ENCODE measurements at places on chromosomes 13 and 19.

DNA sequence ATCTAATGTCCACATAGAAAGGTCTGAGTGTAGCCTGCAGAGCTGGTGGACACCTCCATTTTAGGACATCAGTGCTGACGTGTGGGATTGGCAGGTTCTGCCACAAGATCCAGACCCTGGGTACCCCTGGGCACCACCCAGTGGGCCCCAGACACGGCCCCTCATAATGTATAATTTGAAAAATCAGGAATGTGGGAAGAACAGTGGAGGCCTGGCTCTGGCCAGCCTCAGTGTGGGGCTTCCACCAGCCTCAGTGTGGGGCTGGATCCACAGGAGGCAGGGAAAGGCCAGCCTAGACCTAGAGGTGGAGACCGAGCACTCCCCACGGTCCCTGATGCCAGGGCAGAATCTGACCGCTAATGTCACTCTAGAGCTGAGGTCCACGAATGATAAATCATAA lies 150.7 kb upstream of the SOX1 start:
- DNase-seq = no peak

DNA sequence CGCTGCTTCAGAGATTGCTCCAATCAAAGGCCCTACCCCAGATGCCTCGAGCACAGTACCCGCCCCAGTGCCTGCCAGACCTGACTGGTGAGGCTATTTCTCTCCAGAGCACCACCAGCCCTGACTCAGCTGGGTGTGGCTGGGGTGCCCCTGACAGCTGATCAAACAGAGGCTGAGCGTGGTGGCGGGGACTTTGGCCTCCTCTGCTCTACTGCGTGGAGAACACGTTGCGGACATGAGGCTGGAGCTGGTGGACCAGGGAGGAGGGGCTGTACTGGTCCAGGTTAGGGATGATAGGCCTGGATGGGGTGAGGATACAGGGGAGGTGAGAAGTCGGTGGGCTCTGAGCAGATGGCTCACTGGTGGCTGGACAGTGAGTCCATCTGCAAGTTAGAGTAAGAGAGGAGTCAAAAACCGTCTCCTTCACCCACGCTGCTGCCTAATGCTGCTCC lies 3.5 kb upstream of the DOCK6 start:
- DNase-seq = peak; percentile 46

- DNase-seq = no peak
These were observed 1213.1 kb downstream of the OLFM4 start for GRCh38 chr13:54241719-54242118.

DNA sequence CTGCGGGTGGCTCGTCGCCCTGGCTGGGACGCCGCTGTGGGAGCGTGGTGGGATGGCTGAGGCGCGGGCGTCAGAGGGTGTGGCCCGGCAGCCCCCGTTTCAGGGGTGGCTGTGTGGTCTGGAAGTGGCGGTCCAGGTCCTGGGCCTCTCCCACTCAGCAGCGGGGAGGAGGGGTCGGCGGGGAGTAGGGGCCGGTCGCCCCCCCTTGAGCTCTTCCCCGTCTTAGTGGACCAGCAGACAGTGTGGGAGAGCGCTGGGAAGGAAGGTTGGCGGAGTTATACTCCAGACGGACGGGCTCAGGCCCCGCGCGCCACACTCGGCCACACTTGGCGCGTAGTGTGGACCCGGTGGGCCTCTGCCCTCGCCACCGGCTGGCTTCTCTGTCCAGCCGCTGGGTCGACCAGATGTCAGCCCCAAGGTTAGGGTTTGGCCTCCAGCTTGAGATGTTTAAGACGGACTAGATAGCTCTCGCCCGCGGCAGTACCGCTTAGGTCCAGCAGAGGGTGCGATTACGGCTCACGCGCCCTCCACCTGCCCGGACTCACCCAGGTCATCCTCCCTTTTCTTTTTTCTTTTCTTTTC lies 21.7 kb upstream of the ZNF429 start:
- DNase-seq = no peak

DNA sequence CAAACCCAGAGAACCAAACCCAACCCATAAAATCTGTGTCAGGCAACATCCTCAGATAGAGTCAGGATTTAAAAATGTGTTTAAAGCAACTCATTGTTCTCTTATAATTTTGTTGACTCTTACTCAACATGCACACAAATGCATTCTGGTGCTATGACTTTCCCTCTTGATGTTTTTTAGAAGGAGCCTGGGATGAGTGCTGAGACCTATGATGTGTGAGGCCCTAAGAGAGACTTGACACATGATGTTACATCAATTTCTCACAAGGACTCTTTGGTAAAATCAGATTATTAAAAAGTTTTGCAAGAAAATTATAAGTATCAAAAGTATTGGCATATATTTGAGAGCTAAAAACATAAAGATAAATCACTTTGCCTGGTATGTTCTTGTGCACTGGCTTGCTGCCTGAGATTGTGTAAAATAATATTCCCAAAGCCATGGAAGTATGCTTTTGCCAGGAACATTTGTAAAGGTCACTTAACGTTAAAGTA lies 173.9 kb downstream of the DCLK1 start:
- DNase-seq = peak; percentile 53

GRCh38 chr13:66681403-66681802 lies 548.7 kb downstream of the PCDH9 start:
- no peak for DNase-seq

DNA sequence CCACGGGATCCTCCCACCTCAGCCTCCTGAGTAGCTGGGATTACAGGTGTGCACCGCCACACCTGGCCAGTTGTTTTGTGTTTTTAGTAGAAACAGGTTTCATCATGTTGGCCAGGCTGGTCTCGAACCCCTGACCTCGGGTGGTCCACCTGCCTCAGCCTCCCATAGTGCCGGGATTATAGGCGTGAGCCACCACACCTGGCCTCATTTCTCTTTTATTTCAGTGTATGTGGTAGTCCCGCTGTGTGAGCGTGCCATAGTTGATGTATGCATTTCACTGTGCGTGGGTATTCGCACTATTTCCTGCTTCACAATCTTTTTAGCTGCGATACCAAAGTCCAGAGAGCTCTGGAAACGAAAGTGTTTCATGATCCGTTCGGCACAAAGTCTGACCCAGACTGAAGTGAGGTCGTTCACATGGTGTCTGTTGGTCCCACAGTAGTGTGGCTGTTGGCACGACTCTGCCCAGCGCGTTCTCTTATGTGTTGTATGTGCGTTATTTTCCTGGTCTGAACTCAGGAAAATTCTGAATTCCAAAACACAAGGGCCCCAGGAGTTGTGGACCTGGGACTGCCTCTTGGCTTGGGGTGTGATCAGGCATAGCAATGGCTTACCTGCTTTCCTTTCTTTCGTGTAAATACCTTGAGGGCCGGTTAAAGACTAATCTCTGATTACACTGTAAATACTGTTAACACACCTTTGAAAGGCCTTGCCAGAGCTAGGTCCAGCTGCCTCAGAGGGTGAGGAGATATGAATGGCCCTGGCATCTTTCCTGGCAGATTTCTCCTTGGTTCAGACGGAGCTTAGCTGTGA lies 8.6 kb downstream of the EPN1 start:
- no peak for DNase-seq

- no peak for DNase-seq
These were observed 194.7 kb downstream of the B3GLCT start for GRCh38 chr13:31394506-31394905.

GRCh38 chr13:28719227-28720055 lies 671 bp upstream of the SLC46A3 start:
- DNase-seq = peak; percentile 54

DNA sequence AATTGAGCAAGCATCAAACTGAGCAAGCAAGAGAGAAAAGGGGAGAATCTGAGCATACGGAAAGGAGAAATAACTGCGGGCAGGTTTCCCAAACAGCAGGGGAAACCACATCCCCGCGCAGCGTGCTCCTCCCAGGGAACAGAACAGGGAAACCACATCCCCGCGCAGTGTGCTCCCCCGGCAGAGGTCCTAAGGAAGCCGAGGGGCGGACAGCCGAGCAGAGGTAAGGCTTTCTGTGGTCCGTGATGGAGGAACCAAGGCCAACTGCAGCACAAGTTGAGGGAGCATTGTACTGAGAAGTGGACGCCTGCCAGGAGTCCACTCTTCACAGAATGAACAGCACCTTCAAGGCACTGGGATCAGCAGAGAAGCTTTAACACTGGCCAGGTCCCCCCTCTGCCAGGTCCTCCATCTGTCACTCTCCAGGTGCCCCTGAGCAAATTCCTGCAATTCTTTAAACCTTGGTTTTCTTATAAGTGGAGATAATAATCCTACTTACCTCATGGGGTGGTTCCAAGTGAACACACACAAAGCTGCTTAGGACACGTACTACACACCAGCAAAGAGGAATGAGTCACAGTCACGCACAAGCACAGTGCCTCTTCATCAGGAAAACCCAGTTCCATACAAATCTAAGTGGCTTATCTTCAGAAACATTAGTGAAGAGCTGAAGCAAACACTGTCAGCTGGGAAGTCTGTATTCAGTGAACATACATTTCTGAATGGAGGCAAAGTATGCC lies 23.0 kb upstream of the LAMP1 start:
- DNase-seq = peak; percentile 67

DNA sequence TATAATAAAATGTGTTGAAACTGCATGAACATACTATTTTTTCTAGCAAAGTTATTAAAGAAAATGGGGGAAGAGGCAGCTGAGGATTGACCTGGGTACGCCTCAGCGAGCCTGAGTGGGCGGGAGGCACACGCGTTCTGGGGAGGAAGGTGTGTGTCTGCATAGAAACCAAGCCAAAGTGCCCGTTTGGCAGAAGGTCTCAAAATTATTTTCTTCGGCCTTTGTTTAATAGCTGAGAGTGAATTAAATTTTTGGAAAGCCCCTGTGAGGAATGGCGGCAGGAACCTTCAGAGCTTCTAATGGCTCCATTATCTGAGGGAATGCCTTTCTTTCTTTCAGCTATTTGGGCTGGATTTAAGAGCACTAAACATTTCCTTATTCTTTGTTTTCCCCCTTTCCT lies 5.2 kb downstream of the ZIC2 start:
- no peak for DNase-seq

- DNase-seq = no peak
These were observed 164.5 kb downstream of the TEX29 start for GRCh38 chr13:111484959-111485358.

DNA sequence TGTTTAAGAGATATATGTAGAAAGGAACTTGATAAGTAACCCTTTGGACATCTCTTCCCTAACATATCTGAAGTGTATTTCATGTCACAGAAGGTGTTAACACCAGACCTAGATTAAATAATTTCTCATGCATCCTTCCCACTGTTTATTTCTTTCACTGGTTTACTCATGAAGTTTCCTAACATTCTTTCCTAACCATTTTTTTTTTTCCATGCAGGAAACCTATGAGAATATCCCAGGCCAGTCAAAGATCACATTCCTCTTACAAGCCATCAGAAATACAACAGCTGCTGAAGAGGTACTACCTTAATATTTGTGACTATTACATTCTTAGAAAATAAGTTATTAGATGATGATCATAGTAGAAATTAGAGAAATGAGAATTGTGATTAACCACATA lies 28.8 kb downstream of the IPO5 start:
- DNase-seq = peak; percentile 13

- DNase-seq = no peak
These were observed 6.3 kb downstream of the DACT3 start for GRCh38 chr19:46654621-46655152.

- DNase-seq = peak; percentile 17
These were observed 305.1 kb downstream of the KCNRG start for GRCh38 chr13:50320271-50320862.

- DNase-seq = no peak
These were observed 108.5 kb upstream of the C1QTNF9B start for GRCh38 chr13:24005755-24006281.

DNA sequence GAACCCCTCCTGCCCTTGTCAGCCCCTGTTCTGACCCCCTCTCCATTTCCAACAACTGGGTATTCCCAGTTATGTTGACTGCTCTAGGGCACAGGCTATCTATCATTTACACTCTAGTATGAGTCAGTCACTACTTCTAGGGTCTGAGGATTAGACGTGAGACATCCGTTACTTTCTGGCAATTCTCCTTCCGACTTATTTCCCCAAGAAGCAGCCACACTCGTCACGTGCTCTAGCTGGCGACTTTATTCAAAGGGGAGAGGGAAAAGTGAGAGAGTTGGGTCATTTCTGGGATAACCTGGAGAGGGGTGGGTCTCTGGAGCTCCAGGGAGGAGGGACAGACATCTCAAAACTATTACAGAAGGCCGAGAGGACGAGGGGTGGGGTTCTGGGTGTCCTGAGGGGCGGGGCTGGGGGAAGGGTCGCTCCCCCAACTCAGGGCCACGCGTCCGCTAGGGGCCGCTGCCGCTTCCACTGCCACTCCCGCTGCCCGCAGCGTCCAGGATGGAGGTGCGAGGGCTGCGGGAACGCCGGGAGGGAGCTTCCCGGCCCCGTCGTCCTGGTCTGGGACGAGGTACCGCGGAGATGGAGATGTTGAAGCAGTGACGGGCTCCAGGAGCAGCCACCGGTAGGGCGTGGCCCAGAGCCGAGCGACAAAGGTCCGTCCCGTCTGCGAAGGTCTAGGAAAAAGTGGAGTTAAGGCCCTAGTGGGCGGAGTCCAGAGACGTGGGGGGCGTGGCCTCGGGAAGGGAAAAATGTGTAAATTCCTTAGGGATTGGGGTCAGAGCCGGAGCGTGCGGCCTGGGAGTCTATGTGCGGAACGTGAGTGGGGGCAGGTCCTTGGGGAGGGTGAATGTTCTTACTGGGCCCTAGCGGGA lies 8.9 kb downstream of the RTBDN start:
- peak; percentile 46 for DNase-seq

GRCh38 chr13:98918771-98919170 lies 59.1 kb downstream of the DOCK9 start:
- no peak for DNase-seq

- DNase-seq = no peak
These were observed 84.5 kb upstream of the ABCC4 start for GRCh38 chr13:95385798-95386197.

DNA sequence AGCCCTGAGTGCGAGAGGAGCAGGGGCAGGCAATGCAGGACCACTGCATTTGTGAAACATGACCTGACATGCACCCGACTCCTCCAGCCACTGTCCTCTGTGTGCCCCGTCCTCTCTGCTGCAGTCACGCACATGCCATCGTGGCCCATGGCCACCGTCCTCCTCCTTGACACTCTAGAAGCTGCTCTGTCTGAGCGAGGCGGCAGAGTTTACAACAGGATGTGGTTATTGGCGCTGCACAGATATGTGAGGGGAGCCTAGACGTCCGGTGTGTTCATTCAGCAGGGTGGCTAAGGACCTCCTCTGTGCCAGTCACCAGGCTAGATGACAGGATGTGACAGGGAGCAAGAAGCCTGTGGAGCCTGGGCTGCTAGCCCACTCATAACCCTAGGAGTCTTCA lies 277.8 kb downstream of the FOXO1 start:
- DNase-seq = no peak

- no peak for DNase-seq
These were observed 58.2 kb upstream of the XPO4 start for GRCh38 chr13:20960663-20961309.

DNA sequence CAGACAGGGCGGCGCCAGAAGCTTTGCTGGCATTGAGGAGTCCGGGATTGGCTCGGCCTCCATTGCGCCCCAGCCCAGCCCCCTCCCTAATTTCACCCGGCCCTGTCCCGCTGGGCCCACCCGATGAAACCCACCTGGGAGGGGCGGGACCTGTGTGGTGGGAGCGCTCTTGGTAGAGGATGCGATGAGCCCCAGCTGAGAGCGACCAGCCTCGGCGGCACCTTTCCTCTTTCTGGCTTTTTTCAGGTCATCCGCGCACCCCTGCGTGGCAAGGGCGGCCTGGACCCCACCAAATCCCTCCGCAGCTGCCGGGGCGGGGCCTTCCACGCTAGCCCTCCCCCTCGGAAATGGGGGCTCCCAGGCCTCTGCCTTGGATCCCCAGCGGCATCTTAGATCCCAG lies at the start of gene ZGLP1:
Gene ZGLP1 (minus strand): TSS at position 393 of the 400 bp plus-strand sequence.
- DNase-seq = no peak
